ENCODE measurements at places on chromosomes 6 and 20.

DNA sequence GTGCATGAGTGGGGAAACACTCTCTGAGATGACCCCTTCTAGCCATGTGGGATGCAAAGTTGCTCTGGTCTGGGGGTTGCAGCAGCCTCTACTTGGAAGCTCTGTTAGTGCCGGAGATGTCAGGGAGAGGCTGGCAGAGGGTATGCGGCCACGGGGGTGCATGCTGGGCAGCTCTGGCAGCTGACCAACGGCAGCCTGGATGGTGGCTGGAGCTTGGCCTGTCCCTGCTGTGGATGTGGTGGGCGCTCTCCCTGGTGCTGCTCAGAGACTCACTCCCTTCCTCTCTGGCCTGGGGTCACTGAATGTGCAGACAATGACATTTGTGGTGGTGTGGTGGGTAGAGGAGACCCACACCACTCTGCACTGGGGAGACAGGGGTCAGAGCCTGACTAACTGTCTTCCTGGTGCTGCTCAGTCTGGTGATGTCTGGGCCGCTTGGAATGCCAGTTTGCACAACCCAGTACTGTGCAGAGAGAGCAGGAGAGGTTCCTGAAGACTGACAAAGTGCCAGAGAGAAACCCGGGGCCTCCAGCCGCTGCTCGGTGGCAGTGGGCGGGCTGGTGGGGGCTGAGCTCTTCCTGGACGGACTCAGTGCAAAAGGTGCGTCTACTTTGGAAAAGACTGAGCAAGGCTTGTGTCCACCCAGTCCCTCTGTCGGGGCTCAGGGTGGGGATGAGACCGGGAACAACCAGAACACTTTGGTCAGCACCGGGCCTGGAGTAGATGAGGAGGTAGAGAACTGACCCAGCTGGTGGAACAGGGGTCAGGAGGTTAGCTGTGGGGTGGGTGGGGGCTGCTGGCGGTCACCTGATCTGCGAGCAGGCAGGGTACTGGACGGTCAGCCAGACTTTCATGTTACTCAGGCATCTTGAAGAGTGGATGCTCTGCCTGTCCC lies 2.7 kb downstream of the MYT1 start:
- no peak for DNase-seq

DNA sequence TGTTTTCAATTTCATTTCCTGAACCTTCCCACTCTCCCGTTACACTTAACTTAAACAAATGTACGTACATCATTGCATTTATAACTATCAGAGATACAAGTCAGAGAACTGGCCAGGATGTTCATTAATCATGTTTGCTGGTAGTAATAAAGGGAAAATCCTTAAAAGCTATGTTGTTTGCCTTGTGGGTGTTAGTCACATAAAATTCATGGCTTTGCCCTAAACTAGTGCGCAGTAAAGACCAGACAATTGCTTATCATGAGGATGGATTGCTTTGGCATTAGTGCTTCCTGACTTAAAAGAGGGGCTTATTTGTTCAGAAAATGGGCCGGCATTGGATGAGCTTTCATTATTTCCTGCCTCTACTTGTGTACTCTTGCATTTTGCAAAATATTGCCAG lies 1037.3 kb upstream of the FLRT3 start:
- no peak for DNase-seq

DNA sequence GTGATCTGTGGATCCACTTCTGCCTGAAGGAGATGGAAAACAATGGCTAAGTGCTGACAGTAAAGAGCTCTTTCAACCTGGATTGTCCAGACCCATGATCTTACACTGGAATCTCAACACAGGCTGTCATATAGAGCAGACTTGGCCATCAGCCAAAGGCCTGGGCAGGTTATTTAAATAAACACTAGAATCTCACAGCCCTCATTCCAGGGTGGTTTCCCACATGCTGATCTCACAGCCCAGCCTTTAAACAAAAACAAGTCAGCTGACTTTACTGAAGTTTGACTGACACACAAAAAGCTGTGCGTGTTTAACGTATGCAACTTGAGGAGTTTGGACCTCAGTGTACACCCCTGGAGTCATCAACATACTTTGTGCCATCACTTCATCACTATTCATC lies 28.4 kb downstream of the SYNDIG1 start:
- DNase-seq = peak; percentile 6

- DNase-seq = no peak
Measured at GRCh38 chr6:83603551-83603950, 91.2 kb downstream of the PRSS35 start.

DNA sequence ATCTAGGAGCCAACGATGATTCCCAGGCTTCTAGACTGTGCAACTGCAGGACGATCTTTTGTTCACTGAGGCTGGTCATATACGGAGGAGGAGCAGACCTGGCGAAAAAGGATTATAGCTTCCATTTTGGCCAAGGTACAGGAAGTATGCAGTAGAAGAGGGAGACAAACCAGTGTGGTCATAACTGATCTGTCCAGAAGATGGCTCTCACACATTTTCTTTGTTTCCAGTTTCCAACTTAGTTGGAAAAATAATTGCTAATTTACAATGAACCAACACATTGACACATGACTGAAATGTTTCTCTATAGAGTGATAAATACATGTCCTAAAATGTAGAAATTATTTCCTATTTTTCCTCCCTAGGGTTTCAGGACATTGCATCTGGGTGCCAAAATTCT lies 364.1 kb upstream of the BTBD3 start:
- DNase-seq = no peak

GRCh38 chr6:40442591-40442990 lies 144.6 kb downstream of the LRFN2 start:
- DNase-seq = no peak

- DNase-seq = no peak
Measured at GRCh38 chr6:168035661-168036545, 38.4 kb downstream of the KIF25 start.

DNA sequence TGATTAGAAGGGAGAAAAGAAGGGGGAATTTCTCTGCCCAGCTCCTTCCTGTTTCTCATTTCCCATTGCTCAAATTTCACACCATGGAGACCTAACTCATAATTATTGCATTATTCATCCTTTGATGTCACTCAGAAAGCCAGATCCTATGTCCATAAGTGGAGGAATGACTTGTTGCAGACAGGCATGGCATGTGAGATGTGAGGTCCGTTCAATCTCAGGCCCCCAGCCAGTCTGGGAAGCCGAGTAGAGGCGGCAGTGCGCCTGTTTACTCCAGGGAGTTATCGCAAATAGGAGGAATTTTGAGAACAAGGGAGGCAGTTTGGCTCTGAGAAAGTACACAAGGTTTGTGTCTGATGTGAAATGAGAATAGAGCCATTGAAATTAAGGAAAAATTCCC lies 26.9 kb upstream of the MOCS1 start:
- DNase-seq = no peak

- DNase-seq = no peak
Measured at GRCh38 chr6:130933712-130934200, 106.5 kb downstream of the SMLR1 start.

DNA sequence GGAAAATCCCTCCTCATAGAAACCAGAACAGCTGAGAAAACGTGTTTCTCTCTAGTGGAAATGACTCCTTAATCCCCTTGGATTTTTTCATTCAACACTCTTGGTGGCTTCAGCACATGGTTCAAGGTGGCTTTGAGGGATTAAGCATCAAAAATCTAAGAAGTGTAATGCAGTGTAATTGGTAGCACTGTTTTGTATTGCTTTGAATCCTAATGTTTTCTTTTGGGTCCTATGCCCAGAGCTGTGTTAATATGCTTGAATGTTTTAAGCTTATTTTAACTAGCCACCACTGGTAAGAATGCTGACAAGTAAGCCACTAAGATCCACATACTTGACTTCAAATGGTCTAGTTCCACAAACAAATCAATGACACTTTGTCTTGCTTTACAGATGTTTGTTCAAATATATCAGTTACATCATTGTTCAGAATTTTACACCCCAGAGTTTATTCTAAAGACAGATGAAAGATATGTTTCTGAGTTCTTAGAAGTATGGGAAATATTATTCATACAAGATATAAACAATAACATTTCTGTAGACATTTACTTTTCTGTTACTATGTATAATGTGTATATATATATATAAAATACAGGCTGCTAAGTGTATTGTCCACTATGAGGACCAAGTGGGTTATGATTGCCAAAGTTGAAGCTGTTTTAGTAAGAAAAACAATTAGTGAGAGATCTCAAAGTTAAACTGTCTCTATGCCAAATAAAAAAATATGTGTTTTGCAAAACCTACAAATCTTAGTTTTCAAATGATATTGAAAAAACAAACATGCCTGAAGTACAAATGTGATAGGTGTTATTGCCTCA lies 220.8 kb downstream of the OGFRL1 start:
- no peak for DNase-seq

GRCh38 chr6:119481976-119482375 lies 132.4 kb upstream of the MAN1A1 start:
- no peak for DNase-seq

DNA sequence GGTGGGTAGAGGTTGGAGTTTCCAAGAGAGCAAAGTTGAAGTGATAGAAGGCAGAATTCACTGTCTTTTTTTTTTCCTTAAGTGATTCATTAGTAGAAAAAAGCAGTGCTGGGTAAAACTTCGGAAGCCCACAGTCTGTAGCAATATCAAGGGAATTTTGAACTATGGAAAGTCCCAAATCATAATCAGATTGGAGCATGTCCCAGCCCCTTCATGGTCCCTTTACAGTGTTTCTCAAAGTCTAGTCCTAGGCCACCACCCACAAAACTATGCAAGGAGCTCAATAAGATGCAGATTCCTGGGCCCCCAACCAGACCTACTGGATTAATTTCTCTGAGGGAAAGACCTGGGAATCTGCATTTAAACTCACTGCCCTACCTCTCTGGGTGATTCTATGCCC lies 22.6 kb downstream of the NEDD9 start:
- peak; percentile 42 for DNase-seq

- DNase-seq = no peak
Measured at GRCh38 chr6:5082487-5083306, 2.4 kb upstream of the PPP1R3G start.

- peak; percentile 20 for DNase-seq
Measured at GRCh38 chr6:79277109-79277508, 42.6 kb upstream of the HMGN3 start.

DNA sequence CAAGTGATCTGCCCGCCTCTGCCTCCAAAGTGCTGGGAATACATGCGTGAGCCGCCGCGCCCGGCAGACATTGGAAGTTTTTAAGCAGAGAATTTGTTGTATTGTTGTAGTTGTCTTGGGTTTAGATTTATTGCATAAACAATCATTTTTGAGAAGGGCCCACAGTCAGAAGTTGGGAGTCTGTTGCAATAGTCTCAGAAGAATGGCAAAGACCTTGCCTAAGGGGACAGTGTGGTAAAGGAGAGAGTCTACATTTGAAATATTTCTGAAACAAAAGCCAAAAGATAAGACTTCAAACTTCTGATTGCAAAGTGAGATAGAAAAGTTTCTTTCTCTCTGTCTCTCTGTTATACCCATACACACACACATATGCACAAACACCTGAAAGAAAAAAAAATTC lies 22.5 kb downstream of the HFE start:
- no peak for DNase-seq

GRCh38 chr6:143844006-143844405 lies 868 bp downstream of the LTV1 start:
- DNase-seq = peak; percentile 20

DNA sequence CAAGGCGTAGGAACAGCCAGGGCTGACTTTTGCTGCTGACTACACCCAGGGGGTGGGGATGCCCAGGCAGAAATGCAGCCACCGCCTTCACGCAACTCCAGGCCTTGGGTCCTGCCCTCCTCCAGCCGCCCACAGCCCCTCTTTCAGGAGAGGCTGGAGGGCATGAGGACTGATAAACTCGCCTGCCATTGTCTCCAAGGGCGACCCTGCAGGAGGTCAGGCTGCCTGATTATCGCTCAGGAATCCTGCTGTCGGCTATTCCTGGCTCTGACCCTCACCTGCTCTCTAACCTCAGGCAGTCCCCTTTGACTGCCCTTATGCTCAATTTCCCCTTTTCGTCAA lies 62.0 kb upstream of the HDDC2 start:
- DNase-seq = no peak

GRCh38 chr6:7424967-7425807 lies 35.6 kb downstream of the RIOK1 start:
- peak; percentile 13 for DNase-seq

DNA sequence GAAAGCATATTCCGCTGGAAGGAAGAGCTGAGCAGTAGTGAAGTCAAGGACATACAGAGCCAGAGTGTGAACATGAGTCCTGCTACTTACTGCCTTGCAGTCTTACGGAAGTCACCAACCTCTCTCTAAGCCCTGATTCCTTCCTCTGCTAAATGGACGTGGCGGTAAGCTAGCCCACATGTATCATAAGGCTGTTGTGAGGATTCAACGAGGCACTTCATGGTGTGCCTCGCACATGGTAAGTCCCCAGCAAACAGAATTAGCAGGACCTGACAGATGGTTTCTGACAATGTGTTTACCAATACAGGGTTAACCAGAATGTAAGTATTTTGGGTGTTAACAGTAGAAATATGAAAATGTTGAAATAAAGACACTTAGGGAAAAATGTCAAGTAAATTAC lies 93.2 kb downstream of the IRF4 start:
- DNase-seq = no peak

- no peak for DNase-seq
Measured at GRCh38 chr6:80544976-80545722, 438.7 kb downstream of the BCKDHB start.

- peak; percentile 70 for DNase-seq
Measured at GRCh38 chr20:815914-816606, 17.5 kb upstream of the FAM110A start.

DNA sequence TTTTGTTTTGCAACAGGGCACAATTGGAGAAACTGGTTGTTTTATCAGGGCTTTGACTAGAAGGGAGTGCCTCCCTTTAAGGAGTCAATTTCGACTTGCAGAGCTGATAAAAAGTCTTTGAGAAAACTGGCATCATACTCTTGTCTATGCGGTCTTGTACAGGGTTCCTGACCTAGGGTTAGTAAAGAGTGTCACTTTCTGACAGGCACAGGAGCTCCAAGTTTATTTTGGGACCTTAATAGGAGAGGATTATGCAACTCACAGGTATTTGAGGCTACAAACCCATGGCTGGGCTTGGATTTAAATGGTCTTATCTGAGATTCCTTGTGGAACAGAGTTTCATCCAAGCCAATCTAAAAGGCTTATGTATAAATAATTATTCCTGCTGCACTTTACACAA lies 365.4 kb downstream of the HTR1B start:
- DNase-seq = no peak

GRCh38 chr6:165059032-165059431 lies 250.4 kb downstream of the C6orf118 start:
- DNase-seq = peak; percentile 69

GRCh38 chr6:31901953-31902643 lies at the start of gene ZBTB12:
Gene ZBTB12 (minus strand): TSS chr6:31902086. CDS start chr6:31901305, 781 bp downstream.
- DNase-seq = peak; percentile 94

DNA sequence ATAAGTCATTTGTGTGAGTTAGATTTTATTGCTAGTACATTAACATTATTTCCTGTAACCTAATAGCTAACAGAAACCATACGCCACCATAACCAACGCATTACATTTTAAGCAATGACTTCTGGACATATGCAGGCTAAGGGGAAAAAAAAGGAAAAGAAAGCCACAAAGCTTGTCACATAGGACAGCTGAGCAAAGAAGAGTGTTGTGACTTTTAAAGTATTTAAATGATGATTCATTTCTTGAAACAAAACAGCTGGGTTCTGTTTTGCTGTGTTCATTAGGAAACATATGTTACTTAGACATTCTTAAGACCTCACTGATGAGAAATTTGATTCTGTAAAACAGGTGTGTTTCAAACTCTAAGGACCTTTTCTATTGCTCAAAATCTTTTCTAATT lies 171.4 kb downstream of the COL9A1 start:
- no peak for DNase-seq

GRCh38 chr6:128803911-128804310 lies 79.0 kb upstream of the LAMA2 start:
- peak; percentile 2 for DNase-seq
